ENCODE measurements at places on chromosomes 4 and X.
A peak's percentile ranks its signal among the peaks of the same experiment; 100 is the strongest.

DNA sequence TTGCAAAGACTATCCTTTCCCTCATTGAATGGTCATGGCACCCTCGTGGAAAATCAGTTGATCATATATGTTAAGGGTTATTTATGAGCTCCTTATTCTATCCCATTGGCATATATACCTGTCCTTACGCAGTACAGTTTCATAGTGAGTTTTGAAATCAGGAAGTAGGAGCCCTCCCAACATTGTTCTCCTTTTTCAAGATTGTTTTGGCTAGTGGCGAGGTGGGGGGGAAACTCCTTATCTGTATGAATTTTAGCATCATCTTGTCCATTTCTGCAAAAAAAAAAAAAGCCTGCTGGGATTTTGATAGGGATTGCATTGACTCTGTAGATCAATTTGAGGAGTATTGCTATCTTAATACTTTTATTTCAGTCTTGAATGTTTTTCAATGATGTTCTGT, 2.5 kb upstream of the USP9X start:
- no peak for DNase-seq

DNA sequence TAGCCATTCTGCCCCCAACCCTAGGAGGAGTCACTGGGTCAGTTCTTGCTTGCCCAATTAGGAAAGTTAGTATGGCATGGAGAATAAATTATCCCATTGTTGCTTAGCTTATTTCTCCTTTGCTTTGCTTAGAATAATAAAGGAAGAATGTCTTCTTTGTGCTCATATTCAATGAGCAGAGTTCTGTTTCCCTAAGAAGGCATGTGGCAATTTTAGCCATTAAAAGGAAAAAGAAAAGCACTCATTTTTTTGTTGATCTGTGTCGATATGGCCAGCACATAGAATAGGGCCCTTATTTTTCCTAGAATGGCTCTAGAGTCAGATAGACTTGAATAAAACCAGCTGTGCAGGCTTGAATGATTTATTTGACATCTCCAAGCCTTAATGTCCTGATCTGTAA, 166.4 kb upstream of the PPARGC1A start:
- no peak for DNase-seq

- DNase-seq, result no peak
Measured at GRCh38 chr4:1112821-1113182, 562 bp downstream of the RNF212 start.

GRCh38 chr4:38691251-38692008, 27.4 kb downstream of the KLF3 start:
- DNase-seq, result no peak

- no peak for DNase-seq
Measured at GRCh38 chr4:36323816-36324419, 42.5 kb downstream of the DTHD1 start.

DNA sequence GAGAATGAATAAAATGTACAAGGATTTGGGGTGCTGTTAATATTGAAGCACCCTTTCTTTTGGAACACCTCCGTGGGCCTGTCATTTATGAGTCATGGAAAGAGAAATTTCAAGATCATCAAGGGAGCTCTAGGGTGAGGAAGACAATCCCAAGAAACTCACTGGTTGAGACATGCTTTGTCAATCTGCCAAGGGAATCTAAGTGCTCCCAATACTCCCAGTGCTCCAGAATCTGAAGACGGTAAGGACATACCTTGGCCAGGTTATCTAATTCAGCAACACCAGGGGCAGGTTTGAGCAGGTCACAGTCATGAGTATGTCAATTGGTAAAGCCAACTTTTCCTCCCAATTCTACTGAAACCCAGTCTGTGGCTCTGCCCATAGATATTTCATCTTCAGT, 556.4 kb upstream of the CPEB2 start:
- no peak for DNase-seq

- no peak for DNase-seq
Measured at GRCh38 chr4:97662133-97662532, 481.1 kb downstream of the STPG2 start.

- DNase-seq, result no peak
Measured at GRCh38 chrX:38882894-38883626, 81.8 kb downstream of the MID1IP1 start.

DNA sequence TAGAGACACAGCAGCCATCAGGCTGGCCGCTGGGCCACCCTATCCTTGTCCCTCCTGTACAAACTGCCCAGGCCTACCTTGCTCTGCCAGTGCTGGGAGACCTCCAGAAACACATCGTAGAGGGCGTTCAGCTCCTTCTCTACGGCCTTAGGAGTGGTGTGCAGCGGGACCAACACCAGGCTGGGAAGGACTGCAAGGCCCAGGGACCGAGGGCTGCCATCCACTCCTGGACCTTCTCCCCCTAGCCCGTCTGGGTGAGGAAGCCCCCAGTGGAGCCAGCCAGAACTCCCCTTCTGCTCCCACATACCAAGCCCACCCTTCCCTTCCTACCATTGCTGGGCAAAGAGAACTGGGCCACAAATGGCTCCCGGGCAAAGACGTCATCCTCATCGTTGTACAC, 5.0 kb downstream of the RPL10 start:
- no peak for DNase-seq

DNA sequence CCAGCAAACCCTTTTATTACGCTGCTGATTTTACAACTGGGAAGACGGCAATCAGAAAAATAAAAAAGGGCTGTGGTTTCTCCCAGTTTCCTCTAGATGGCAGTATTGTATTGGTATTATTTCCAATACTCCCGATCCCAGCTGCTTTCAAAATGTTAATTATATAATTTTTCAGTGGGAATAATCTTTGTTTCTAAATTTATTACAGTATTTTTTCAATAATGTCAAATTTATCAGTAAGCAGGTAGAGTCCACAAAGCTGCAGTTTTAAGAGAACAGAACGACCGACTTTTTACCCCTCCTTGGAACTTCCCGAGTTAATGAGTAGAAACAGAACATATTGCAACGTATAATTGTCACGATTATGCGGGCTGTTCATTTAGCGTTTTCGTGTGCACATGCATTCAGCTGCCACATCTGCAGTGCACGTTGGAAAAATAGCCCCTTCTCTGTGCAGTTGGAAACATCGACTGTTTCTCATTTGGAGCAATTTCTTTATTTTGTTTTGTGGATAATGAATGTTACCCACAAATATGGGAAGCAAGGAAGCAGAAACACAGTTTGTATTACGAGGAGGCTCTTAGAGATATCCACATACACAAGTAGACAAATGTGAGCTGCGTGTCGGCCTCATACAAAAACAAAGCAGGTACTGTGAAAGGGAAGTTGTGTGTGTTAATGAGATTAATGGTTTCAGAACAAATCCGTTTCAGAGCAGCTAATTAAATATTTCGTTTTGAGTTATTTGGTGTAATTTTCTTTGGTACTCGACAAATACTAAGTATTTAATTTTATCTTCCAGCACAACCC, 188.0 kb downstream of the STIM2 start:
- DNase-seq, result peak; percentile 71

- no peak for DNase-seq
Measured at GRCh38 chr4:27908356-27908755, 1047.7 kb downstream of the STIM2 start.

- DNase-seq, result no peak
Measured at GRCh38 chr4:185196437-185196836, 7.4 kb downstream of the CFAP97 start.

- no peak for DNase-seq
Measured at GRCh38 chr4:79907001-79907400, 166.0 kb downstream of the ANTXR2 start.

- no peak for DNase-seq
Measured at GRCh38 chrX:20412871-20413486, 146.3 kb upstream of the RPS6KA3 start.

- peak; percentile 0 for DNase-seq
Measured at GRCh38 chrX:130330706-130331105, 9.0 kb upstream of the SLC25A14 start.

DNA sequence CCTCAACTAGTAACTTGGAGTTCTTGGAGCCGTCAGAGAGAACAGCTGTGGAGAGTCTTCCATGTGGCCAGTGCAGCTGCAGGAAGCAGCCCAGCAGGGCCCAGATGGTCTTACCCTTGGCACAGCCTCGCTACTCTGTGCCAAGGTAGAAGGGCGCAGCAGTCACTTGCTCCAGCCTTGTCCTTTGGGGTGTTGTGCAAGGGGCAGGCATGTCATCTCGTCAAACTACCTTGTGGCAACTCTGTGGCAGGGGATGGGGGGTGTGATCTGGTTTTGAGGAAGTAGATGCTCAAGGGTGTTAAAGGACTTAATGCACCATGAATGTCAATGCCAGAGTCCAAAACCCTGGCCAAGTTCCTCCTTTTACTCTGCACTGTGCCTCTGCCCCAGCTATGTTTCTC, 34.2 kb upstream of the TBC1D14 start:
- peak; percentile 44 for DNase-seq

- no peak for DNase-seq
Measured at GRCh38 chr4:47451657-47452056, 11.8 kb downstream of the COMMD8 start.

GRCh38 chr4:38749336-38749735, 33.5 kb downstream of the TLR10 start:
- DNase-seq, result no peak

- no peak for DNase-seq
Measured at GRCh38 chrX:17470136-17470535, 95.1 kb downstream of the NHS start.

DNA sequence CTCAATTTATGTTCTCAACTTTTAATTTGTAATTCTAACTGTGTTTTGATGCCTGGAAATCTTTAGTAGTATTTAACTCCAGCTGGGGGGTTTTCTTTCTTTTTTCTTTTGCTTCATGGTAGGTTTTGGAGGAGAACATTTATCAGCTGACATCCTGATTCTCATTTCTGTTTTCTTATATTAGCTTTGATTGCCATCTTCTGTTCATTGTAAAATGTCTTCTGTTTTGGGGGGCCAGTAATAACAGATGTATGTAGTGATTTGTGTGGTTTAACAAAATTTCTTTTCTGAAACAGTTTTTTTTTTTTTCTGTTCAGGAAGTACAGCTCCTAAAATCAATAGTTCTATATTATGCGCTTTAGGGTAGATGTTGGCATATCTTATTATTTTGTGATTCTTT, 182.2 kb downstream of the GABRB1 start:
- DNase-seq, result peak; percentile 17
